Testis (tissue), 5 donors: ENCODE measurements at places on chromosomes 5 and 9. TPM values are rescaled to one million over a fixed set of nuclear protein-coding genes. Genes with fewer than 3 reads are reported as not detected.
A peak's percentile ranks its signal among the peaks of the same experiment; 100 is the strongest.

DNA sequence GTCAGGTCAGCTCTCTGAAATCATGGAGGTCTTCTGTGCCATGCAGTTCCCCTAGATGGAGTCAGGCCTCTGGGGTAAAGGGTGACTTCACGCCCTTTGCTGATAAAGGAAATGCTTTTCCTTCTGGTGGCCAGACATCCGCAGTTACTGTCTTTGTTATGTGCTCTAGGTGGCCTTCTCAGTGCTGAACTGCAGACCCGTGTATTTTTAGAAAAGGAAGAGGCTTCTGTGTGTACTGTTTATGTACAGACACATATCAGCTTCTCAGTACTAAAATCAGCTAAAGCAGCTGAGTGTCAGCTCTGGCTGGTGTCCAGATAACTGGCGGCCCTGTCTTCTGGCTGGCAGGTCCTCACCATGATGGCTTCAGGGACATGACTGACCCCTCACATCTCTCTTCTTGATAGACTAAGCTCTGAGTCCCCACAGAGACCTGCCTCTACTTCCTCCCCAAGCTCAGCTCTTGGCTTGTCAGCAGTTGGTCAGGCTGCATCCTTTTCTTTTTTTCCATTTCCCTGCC is 75.3 kb downstream of the ARHGAP26 start:
- peak; percentile 67 for DNase-seq

The ADAMTS12 gene
- 9.3 TPM for total RNA-seq

The NFIB gene
- total RNA-seq: 34.7 TPM

DNA sequence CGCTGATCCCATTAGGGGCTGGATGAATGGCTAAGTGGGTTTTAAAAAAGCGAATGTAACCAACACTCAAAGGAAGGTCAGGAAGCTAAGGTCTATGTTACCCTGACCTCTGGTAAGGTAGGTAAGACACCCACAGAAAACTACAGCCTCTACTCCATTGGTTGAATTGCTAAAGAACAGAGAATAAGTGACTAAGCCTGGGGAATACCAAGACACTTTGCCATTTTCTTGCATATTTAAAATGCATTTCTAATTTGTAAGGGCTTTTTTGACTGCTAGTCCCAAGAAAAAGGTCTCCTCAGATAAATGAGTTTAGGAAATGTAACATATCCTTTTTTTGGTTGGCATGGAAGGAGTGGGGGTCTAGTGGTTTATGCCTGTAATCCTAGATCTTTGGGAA is 368.7 kb downstream of the BNC2 start:
- DNase-seq: no peak

The SUSD3 gene
- 537 TPM for total RNA-seq

GRCh38 chr5:79567926-79568549 is 44.2 kb upstream of the TENT2 start:
- no peak for DNase-seq

The TENT4A gene
- 46.2 TPM for total RNA-seq

DNA sequence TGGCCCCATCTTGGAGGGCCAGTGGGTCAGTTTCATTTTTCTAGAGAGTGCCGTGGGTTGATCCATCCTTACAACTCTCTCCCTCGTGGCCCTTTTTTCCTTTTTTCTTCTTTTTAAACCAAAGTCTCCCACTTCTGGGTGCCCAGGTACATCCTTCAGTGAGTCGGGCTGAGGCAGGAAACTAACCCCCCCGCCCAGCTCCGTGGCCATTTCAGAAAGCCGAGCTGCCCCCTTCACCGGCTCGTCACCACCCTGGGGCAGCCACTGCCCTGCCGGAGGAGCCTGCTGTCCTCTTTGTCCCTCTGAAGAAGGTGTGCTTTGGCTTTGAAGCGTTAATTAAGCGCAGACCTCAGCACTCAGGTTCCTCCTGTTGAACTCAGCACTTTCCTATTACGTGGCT is 5.2 kb downstream of the CFAP77 start:
- DNase-seq: no peak

The MSMP gene
- total RNA-seq: 1.7 TPM

The UBQLN1 gene
- total RNA-seq: 147 TPM

DNA sequence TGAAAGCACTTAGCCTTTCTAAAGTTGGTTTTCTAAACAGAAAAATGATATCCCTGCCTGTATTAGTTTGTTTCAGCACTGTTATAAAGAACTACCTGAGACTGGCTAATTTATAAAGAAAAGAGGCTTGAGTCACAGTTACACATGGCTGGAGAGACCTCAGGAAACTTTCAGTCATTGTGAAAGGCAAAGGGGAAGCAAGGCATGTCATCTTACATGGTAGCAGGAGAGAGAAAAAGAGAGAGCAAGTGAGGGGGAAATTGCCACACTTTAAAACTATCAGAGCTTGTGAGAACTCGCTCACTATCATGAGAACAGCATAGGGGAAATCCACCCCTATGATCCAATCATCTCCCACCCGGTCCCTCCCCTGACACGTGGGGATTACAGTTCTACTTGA is 64.9 kb downstream of the FAM170A start:
- no peak for DNase-seq

DNA sequence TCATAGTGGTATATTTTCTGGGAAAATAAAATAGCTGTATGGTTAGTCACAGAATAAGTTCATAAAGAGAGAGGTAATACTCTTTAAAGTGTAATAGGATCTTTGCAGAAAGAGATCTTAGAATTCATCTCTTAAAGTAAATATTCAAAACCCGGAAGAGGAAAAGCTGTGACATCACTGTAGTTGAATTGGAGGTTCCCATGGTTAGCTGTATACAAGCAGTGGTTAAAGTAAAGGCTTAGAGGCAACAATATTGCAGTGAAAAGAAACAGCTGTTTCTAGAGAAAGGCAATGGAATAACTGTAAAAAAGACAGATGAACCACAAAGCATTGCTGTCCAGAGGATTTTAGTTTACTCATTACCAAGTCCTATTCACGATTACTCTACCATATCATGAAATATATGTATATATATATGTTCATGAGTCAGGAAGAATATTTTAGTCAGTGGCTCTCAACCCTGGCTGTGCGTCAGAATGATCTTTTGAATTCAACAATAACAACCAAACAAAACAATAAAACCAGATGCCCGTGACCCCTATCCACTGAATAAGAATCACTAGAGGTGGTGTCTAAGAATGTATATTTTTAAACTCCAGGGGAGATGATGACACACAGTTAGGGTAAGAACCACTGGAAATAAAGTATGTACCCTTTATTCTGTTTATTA is 4.7 kb downstream of the ERCC6L2 start:
- no peak for DNase-seq

DNA sequence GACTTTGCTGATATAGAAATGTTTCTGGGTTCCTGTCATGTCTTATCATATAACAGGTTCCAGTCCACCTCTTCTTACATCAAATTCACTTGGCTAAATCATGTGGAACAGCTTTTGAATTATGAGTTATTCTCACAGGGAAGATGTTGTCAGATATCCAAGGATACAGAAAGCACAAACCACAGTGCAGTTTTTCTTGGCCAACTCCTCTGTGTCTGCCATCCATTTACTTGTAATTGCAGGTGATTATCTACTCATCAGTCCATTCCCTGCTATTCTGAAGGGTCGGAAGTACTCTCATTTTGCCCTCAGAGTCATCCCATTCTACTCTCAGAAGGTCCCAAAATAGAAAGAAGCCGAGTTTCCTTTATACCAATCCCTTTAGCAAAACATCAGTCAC is 10.0 kb downstream of the MARCHF11 start:
- no peak for DNase-seq

DNA sequence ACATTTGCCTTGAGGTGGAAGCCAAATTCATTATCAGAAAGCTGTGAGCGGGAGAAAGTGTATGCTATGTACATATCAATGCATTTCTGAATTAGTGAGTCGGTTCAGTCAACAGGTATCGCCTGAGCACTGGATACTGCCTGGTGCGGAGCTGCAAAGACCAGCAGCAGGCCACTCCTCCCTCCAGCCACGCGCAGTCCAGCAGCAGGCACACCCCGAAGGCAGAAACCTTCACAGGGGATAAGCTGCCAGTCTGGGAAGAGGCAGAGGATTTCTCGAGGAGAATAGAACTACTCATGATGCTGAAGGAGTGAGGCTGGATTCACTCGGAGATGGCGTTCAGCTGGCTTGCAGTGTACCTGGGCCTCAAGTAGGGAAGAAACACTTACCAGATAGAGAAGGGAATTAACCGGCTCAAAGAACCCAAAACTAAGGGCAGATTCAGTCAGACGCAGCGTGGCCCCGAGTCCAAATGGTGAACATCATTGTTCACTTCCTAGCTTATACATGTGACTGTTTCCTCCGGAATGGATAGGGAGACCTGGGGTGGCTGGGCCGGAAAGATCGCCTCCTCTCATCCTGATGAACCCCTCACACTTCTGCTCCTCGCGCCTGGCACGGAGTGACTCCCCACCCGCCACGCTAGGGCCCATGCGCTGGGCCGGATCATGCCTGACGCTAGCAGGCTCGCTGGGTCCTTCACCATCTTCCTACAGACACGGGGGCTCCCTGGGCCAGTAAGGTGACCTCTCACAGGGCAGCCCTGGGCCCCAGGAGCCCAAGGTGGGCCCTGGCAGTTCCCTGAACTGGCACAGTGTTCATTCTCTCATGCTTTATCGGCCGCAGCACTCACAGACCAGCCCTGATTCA is 78.1 kb upstream of the SPATA31C2 start:
- no peak for DNase-seq

The NR2F1-AS1 gene
- total RNA-seq: 20.6 TPM

DNA sequence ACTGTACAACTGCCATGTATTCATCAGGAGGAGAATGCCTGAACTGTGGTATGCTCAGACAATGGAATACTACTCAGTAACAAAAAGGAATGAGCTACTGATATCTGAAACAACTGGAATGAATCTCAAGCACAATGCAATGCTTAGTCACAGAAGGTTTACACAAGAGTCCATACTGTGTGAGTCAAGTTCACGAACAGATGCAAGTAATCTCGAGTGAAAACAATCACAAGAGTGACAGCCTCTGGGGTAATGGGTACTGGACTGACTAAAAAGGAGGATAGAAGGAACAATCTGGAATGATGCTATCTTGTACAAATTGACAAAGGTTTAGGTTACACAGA is 19.5 kb upstream of the GOLGA1 start:
- DNase-seq: no peak

- no peak for DNase-seq
Observed at GRCh38 chr5:103505581-103506305, 56.8 kb downstream of the NUDT12 start.

The ARID3C gene
- 0.37 TPM for total RNA-seq

GRCh38 chr9:137168904-137169856 is 671 bp downstream of the LRRC26 start:
- peak; percentile 58 for DNase-seq

GRCh38 chr9:70260007-70260443 is 1.2 kb downstream of the SMC5 start:
- DNase-seq: peak; percentile 25

The TAF11L10 gene
- total RNA-seq: not detected

GRCh38 chr5:58060996-58061395 is 398.9 kb downstream of the PLK2 start:
- no peak for DNase-seq

The SSBP2 gene
- 22.7 TPM for total RNA-seq

GRCh38 chr5:104452550-104452949 is 890.0 kb upstream of the NUDT12 start:
- no peak for DNase-seq

DNA sequence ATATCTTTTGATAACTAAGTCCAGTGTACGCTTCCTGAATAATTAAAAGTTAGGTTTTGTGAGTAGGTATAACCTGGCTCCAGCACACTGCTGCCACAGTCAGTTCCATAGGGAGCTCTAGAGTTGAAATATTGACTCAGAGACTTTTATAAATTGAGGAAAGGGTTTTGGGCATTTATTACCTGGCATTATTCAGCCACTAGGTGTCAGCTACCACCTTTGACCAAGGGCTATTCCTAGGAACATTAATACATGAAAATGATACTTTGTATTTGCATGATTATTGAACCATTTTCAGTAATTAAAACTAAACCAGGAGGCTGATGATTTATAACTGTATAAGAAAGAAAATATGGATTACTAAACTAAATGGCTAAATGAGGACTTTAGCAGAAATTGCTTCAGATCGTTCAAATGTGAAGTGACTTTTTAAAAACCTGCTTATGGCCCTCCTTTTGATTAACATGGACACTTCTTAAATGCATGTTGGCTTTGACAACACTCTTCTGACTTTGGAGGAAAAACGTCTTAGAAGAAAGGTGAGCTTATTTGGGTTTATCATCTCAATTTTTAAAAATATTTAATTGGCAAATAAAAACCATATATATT is 83.0 kb downstream of the SMC2 start:
- DNase-seq: no peak

- no peak for DNase-seq
Observed at GRCh38 chr9:89640361-89640760, 35.5 kb downstream of the GADD45G start.

DNA sequence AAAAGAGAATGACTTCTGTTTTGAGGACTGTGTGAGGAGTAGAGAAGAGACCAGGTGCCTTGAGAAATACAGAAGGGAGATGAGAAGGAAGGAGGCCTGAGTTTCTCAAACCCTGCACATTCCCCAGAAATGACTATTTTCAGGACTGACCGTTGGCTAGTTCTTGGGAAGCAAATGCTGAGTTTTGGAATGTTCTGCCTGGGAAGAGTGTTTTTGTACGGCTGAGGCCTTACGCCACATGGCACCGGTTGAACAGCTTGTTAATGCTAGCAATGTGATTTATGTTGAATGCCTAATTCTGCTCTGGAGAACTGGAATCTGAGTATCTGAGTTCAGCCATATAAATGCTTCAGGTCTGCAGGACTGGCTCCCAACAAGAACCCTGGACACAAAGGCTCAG is 152.7 kb upstream of the ADAMTS16 start:
- no peak for DNase-seq

The CCNG1 gene
- 60.5 TPM for total RNA-seq

DNA sequence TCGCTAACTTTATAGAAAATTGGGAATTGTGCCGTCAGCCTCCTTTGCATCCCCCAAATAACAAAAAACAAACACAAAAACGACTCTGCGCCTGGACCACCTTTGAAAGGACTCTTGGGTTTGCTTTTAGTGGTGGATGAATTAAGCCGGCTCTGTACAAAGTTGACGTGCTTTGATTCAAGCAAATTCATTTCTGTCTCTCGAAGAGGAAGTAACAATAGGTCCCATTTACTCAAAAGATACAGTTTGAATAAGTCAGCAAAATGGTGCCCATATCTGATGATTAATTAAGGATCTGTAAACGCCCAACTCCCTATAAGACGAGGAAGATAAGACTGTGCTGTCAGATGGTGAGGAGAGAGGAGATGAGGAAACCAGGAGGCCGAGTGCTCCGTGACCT is 67.8 kb downstream of the AK8 start:
- DNase-seq: no peak

GRCh38 chr5:142326480-142326938 is 1.7 kb upstream of the SPRY4 start:
- no peak for DNase-seq

The MELK gene
- 18.8 TPM for total RNA-seq

GRCh38 chr9:120324461-120324860 is 255.5 kb downstream of the CDK5RAP2 start:
- no peak for DNase-seq

- no peak for DNase-seq
Observed at GRCh38 chr9:27371382-27371781, 74.4 kb upstream of the EQTN start.

- DNase-seq: no peak
Observed at GRCh38 chr5:116673453-116673852, 98.8 kb upstream of the SEMA6A start.

- DNase-seq: peak; percentile 33
Observed at GRCh38 chr9:15837079-15837679, 284.3 kb downstream of the CCDC171 start.
